HCEC 1CT (cell line): ENCODE measurements at places on chromosomes 6 and 20.

- DNase-seq, result peak; percentile 18
Observed at GRCh38 chr6:117326396-117326795, 61.0 kb downstream of the VGLL2 start.

GRCh38 chr6:32692019-32692418, 25.6 kb upstream of the HLA-DQB1 start:
- DNase-seq, result no peak

- DNase-seq, result no peak
Observed at GRCh38 chr6:142669471-142670351, 275.3 kb downstream of the HIVEP2 start.

DNA sequence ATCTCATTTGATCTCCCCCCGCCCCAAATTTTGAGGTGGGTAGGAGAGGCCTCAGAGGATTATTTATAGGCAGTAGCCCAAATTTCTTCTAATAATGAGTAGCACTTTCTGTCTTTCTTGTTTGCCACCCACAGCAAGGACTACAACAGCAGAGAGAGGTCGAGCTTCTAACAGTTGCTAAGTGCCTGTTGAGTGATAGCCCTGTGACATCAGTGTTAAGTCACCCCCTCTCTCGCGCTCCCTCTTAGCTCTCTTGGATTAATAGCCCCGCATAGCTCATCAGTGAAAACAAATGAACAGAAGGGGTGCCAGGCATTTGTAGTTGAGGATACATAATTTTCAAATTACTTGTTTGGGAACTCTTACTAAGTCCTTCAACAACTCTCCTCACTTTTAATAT, 3.5 kb downstream of the ANKRD60 start:
- DNase-seq, result no peak

GRCh38 chr6:1913577-1913976, 303.9 kb downstream of the FOXC1 start:
- DNase-seq, result no peak
